NCI-H1092 (cell line): ENCODE measurements at places on chromosomes 16 and 17.

- DNase-seq, result no peak
Observed at GRCh38 chr17:64016231-64016784, 4.1 kb downstream of the ICAM2 start.

DNA sequence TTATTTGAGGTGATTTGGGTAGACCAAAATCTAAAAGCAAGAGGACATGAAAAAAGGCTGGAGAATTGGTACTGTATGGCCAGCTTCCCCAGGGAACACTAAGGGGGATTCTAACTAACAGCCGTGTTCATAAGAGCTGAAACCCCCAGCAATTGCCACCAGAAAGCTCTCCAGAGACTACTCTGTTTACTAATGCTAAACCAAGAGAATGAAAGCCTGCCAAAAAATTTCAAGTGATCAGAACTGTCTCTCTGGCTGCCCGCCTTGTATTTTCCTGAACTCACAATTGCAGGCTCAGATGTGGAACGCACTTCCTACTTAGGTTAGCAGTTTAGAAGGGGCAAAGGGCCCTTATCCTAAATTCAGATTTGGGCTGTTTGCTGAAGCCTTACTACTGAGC, 24.1 kb downstream of the MYH10 start:
- DNase-seq, result peak; percentile 57

- no peak for DNase-seq
Observed at GRCh38 chr17:40503154-40503553, 1.7 kb upstream of the TNS4 start.

- DNase-seq, result no peak
Observed at GRCh38 chr16:55508271-55508921, 476 bp upstream of the LPCAT2 start.

- no peak for DNase-seq
Observed at GRCh38 chr17:77070888-77071279, 69.9 kb upstream of the SEC14L1 start.

- no peak for DNase-seq
Observed at GRCh38 chr17:57601143-57601735, 143.9 kb downstream of the CCDC182 start.

DNA sequence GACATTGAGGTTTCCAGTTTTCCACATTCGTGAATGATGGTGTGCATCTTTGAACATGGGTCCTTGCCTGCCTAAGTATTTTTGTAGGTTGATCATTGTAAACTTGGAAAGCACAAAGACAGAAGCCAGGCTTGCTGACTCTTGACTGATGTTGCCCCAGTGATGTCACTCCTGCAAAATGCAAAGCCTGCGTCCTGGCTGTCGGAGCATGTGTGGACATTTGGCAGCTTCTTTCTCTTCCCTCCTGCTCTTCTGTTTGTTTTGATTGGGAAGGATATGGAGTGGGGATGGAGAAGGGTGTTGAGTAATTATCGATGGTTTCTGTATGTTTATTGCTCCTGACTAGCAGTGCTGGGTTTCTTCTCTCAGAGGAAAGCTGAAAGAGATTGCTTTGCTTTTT, 3.2 kb downstream of the NDE1 start:
- no peak for DNase-seq

- DNase-seq, result no peak
Observed at GRCh38 chr17:65739034-65739433, 177.6 kb upstream of the AXIN2 start.

GRCh38 chr17:3036800-3037199, 26.6 kb downstream of the OR1D5 start:
- no peak for DNase-seq

- no peak for DNase-seq
Observed at GRCh38 chr17:21165922-21166594, 39.3 kb downstream of the DHRS7B start.

- no peak for DNase-seq
Observed at GRCh38 chr17:40345994-40346764, 18.4 kb downstream of the GJD3 start.

DNA sequence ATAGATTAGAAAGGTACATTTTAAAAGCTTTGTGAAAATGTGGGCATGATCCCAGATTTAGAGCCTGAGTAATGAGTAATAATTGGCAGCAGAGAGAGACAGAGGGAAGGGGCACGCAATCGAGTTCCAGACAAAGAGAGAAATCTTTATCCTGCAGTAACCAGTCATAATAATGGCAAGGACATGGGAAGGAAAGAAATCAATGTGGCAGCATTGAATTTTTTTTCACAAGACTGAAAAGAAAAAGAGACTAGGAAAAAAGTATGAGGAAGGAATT, 790.8 kb upstream of the SOX9 start:
- DNase-seq, result no peak

DNA sequence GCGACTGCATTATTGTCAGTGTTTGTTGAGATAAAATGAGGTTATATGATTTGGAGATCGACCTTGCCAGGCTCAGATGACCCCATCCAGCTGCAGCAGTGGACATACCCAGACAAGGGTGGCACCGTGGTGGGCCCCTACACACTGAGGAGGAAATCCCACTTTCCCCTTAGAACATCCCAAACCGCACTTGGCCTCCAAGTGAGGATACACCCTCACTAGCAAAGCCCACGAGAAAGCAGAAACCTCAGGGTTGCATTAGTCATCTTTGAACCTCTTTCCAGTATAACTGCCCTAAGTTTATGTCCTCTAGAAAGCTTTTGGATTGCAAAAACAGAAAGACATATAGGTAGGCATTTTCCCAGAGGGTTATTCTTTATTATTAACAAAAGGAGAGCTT, 101.5 kb downstream of the CLEC16A start:
- no peak for DNase-seq

DNA sequence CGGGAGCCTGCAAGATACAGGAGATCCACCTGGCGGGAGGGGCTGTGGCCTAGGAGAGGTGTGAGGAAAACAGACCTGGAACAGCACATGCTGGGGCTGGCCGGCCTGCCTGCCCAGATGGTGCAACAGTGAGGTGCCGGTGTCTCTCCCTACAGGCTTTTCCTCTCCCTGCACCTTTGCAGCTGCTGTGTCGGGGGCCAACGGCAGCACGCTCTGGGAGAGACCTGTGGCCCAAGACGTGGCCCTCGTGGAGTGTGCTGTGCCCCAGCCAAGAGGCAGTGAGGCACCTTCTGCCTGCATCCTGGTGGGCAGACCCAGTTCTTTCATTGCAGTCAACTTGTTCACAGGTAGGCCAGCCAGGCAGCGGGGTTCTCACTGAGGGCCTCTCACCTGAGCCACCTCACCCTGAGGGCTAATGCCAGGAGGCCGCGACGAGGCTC, 15.9 kb downstream of the RGS11 start:
- DNase-seq, result no peak

DNA sequence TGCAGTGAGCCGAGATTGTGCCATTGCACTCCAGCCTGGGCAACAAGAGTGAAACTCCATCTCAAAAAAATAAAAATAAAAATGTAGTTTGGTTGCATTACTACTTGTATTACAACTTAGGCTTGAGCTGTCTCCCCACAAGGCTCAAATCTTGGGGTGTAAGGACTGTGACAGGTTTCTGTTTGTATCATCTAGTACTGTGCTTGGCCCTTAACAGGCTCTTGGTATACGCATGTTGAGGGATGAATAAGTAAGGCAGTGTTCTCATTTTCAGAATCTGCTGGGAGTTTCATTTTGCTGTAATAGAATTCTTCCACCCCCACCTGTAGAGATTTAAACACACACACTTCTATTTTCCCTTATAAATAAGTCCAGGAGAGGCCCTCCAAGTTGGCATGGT, 289.4 kb upstream of the EEF2KMT start:
- DNase-seq, result no peak

GRCh38 chr17:10337976-10338375, 34.8 kb downstream of the MYH13 start:
- no peak for DNase-seq

DNA sequence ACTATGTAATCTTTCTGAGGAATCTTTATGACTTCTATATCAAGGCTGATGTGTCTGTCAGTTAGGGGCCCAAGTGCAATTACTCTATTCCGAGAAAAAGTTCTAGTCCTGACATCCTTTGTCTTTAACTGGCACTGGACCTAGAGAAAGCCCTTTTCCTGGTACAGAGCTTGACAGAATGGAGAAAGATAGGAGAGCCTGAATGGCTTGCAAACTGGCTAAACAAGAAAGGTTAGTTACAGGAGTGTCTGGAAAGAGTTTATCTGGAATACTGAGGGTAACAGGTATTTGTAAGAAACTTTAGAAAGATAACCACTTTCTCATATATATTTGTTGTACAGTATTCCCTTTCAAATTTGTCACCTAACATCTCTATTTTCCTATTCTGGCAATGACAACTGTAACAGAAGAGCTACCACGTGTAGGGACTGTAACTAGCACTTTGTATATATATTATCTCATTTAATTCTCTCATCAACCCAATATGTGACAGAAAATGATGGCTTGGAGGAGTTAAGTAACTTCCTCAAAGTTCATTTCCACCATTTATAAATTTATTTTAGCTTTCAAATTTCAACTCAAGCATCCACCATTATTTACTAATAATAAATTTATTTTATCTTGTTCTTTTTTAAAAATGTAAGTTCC, 97.4 kb upstream of the C17orf78 start:
- DNase-seq, result no peak

- no peak for DNase-seq
Observed at GRCh38 chr16:2784358-2785100, 2.8 kb downstream of the PRSS33 start.

GRCh38 chr16:56932721-56933619, 1.0 kb downstream of the HERPUD1 start:
- no peak for DNase-seq

DNA sequence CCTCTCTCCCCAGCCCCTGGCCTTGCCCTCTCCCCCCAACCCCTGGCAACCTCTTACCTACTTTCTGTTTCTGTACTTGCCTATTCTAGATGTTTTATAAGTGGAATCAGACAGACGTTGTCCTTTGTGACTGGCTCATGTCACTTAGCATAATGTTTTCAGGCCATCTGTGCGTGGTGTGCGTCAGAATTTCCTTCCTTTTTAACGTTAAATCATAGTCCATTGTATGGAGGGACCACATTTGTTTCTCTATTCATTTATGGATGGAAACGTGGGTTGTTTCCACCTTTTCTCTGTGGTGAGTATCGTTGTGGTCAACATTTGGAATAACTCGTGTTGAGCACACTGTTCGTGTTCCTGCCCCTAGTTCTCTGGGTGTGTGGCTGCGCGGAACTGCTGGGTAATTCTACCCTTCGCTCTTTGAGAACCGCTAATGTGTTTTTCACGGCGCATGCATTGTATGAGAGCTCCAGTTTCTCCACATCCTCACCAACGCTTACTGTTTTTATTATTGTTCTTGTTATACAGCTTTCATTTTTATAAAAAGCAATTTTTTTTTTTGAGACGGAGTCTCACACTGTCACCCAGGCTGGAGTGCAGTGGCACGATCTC, 26.3 kb downstream of the ACTG1 start:
- no peak for DNase-seq

DNA sequence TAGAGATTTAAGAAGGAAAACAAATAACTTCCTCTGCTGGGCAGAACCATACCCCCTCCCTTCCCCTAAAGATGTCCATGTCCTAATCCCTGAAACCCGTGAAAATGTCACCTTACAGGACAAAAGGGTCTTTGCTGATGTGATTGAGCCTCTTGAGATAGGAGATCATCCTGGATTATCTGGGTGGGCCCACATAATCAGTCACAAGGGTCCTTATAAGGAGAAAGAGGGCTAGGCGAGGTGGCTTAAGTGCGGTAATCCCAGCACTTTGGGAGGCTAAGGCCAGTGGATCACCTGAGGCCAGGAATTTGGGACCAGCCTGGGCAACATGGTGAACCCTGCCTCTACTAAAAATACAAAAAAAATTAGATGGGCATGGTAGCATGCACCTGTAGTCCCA, 12.0 kb upstream of the SLC39A11 start:
- no peak for DNase-seq

DNA sequence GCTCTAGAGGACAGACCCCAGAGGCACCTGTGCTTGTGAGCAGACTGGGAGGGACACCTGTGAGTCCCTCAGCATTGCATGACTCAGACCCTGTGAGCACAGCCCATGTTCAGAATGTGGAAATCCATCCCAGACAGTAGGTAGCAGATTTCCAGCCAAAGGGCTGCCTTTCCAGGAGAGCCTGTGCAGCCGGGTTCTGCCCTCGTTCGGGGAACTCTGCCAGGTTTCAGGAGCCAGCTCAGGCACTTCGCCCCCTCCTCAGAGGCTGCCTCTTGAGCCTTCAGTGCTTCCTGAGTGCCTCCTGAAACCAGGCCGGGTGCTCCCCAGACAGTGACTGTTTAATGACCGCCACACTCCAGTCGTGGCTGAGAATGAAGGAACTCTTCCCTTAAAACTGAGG, 23.3 kb upstream of the SDR42E2 start:
- no peak for DNase-seq

- DNase-seq, result no peak
Observed at GRCh38 chr17:69978056-69978646, 96.9 kb upstream of the KCNJ16 start.

DNA sequence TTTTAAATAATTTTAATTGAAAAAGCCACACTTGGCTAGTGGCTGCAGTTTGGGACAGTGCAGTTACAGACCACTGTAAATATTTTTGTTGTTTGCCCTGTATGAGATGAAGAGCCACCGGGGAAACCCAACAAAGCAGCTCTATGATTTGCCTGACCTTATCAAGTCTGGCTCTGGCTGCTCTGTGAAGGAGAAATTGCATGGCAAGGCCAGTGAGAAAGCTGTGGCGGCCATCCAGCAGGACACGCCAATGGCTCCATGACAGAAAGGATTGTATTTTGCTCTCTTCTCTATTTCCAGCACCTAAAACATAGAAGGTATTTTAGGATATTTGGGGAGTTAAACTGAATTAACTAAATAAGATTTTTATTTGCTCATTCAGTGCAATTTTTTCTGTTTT, 330.0 kb upstream of the DYNLRB2 start:
- no peak for DNase-seq

DNA sequence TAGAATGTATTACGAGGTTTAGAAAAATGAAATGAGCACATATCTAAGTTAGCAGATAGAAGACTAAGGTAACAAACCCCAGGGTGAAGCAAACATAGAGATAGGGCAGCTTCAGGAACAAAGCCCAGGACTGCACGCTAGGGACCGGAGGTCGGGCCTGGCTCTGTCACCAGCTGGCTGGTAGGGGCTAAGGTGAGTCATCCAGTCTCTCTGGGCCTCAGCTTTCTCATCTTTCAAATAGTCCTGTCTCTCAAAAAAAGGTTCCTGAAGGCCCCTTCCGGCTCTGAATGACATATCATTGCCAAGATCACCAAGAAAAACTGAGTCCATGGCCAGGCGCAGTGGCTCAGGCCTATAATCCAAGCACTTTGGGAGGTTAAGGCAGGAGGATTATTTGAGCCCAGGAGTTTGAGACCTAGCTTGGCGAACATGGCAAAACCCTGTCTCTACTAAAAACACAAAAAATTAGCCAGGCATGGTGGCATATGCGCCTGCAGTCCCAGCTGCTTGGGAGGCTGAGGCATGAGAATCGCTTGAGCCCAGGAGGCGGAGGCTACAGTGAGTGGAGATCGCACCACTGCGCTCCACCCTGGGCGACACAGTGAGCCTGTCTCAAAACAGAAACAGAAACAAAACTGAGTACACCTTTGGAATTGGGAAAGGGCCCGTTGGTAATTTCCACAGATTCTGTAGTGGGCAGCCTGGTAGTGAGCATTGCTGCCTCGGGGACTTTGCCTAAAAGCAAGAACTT, 26.0 kb downstream of the PKD1L3 start:
- DNase-seq, result no peak

- DNase-seq, result no peak
Observed at GRCh38 chr16:57721356-57722209, 14.0 kb upstream of the KATNB1 start.

- DNase-seq, result peak; percentile 35
Observed at GRCh38 chr16:77850636-77851333, 62.4 kb downstream of the VAT1L start.
